AG09309 (cell line): ENCODE measurements at places on chromosomes 7 and 10.

- peak; percentile 5 for DNase-seq
These were observed 89.8 kb upstream of the PRPS1L1 start for GRCh38 chr7:18117482-18117881.

- no peak for DNase-seq
These were observed 141.3 kb upstream of the VKORC1L1 start for GRCh38 chr7:65731562-65732035.

DNA sequence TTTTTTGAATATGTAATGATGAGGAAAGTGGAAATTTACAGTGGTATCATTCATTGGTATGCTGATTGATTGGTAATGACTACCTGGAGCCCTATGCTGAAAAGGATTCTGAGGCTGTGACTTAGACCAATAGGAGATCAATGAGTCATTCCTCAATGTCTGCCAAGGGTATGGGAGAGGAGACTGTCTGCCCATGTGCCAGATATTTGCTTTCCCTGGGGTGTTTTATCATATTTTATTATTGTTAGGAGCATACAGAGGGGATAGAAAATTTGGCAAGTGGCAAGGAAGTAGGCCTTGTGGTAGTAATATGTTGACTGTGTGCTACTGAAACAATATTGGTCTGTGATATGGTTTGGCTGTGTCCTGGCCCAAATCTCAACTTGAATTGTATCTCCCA lies 54.8 kb downstream of the ASAH2B start:
- no peak for DNase-seq

DNA sequence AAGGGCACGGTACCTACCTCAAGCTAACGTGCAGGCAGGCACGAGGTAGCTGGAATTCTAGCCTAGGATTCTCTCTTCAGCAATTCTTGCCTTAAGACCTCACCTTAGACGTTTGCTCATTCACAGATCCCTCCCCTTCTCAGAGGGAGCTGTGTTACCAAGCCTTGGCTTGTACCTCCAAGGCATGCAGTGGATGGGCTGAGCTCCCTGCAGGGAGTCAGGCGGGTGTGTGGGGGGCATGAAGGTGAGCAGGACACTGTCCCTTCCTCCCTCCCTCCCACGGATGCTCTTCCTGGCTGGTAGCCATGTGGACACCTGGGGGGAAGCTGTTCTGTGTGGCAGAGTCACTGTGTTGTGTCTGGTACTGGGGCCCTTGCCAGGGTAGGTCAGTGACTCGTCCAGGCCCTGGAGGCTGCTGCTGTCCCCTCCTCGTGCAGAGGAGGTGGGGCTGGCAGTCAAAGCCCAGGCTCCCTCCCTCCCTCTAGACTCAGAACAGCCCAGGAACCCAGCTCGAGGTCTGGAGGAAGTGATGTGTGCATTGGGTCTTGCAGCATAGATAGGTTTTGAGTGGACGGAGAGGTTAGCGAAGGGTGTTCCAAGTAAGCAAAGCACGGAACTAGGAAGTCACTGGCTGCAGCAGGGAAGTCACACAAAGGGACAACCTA lies 222.2 kb upstream of the SH2B2 start:
- no peak for DNase-seq

- no peak for DNase-seq
These were observed 82.3 kb upstream of the FAM20C start for GRCh38 chr7:109898-110556.
